ENCODE measurements at places on chromosomes 11 and 22.

- DNase-seq: no peak
Observed at GRCh38 chr11:65973439-65974110, 12.0 kb downstream of the SART1 start.

GRCh38 chr11:105049481-105049880 is 4.3 kb upstream of the CARD16 start:
- DNase-seq: no peak

GRCh38 chr11:58958500-58958899 is 19.2 kb downstream of the GLYATL1 start:
- DNase-seq: no peak

GRCh38 chr22:39832627-39833074 is 60.9 kb downstream of the ENTHD1 start:
- DNase-seq: no peak

- DNase-seq: no peak
Observed at GRCh38 chr11:17802491-17802890, 67.9 kb downstream of the KCNC1 start.

DNA sequence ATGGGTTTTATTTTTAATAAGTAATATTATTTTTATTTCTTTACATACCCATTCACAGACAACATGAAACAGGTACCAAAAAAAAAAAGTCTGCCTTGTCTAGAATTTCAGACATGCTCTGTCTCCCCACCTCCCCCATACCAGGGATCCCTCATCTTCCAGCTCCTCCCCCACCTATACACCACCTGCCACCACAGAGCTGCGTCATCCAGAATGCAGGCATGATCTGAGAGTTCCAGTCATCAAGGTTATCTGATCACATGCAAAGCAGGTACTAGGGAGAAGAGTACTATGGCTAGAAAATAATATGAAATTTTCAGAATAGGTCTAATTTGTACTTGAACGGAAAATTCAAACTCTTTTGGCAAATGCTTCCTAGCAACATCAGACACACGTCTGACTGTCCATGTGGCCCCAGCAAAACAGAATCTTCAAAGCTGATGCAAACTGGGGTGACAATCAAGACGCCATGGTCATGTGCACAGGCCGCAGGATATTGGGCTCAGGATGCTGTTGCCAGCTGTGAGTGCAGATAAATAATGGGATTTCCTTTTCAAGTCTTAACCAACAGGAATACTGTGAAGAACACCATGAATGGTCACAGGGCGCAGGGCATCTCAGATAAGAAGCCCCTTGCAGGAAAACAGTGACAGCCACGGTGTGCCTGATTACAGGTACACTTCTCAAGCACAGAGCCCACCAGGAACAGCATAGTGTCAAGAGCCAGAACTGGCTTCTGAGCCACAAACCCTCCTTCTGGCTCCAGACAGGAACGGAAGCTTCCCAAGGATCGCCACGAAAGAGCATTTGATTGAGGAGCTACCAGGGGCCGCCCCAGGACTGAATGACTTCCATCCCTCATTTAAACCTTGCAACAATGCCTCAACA is 169.5 kb downstream of the EFCAB6 start:
- DNase-seq: no peak

DNA sequence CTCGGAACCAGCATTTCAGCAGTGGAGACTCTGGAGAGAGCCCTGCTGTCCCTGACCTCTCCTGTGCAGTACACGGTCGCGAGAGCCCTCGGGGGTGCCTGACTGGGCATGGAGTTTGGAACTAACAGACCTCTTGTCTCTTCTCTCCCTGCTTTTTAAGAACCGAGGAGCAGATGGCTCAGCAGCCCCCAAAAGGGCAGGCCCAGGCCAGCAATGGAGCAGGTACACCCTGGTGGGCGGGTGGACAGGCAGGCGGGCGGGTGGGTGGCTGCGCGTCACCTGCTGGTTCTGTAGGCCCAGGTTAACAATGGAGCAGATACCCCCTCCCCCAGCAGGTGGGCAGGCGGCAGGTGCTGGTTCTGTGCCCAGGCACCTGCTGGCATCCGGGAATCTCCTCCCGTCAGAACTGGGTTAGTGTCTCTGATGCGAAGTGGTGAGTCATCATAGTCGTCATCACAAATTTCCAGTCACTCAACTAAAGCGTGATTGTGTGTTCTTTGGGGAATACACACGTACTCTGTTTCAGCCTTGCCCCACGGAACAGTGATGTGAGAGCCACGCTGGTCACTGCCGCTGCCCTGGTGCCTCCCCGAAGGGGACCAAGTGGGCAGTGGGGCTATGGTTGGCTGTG is 41.1 kb downstream of the GRAMD4 start:
- no peak for DNase-seq

Data from anterior cingulate cortex (tissue), 58 donors.